ENCODE measurements at places on chromosomes 13 and 19. TPM values are rescaled to one million over a fixed set of nuclear protein-coding genes. Genes with fewer than 3 reads are reported as not detected.
A peak's percentile ranks its signal among the peaks of the same experiment; 100 is the strongest.

DNA sequence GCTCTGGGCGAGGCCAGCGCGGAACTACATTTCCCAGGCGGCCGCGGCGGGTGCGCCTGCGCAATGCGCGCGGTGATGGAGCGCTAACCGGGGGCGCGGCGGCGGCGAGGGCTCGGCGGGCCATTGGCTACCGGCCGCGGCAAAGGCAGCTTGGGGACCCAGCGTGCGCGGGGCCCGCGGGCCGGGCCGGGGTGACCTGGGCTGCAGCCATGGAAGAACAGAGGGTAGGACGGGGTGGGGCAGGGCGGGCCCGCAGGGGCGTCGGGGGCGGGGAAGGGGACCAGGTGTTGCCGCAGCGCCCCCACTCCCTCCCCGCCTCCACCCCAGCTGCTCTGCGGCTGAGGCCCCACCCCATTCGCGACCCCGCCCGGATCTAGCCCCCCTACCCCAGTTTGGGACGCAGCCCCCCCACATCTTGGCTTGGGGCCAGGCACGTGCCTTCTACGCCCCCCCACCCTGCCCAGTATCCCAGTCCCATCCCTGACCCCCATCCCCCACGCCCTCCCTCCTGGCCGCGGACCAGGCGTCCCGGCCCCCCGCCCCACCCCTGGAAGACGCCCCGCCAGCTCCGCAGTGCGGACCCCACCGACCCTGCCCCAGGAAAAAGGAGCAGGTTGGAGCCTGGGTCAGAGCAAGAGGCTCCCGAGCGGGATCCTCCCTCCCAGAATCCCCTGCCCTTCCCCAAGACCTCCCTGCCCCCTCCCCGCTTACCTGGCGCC lies at the start of gene FSD1:
Gene FSD1, plus strand, starts transcription at position 61 of the 719 bp plus-strand sequence. Its CDS starts 149 bp downstream, at position 210.
- H3K27me3 ChIP-seq = no peaks in the 10 kb centered on the region
- H3K27ac ChIP-seq = no peak within 1 kb of the TSS
- peak within 1 kb of the TSS; percentile 47 for H3K4me3 ChIP-seq
- H3K36me3 ChIP-seq = peaks cover 2% of the 10 kb centered on the region
- no peaks in the 10 kb centered on the region for H3K4me1 ChIP-seq
- peak; percentile 40 for DNase-seq

DNA sequence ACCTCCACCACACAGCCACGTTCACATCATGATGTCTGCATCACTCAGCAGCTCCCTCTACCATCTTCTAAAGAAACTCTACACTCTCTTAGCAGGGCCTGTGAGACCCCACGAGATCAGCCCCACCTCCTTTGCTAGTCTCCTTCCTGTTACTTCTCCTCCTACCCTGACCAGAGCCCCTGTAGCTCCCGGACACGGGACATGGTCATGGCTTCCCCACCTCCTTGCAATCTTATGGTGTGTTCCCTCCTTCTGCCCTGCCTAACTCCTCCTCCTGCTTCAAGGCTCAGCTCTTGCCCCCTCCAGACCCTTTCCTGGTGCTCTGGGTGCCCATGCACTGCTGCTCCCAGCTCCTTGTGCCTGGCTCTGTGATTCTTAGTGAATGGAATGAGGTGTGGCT lies 8.1 kb upstream of the MRPS31 start:
- no peak for DNase-seq
- no peaks in the 10 kb centered on the region for H3K27me3 ChIP-seq
- H3K27ac ChIP-seq = no peak overlapping the region
- no peak overlapping the region for H3K4me3 ChIP-seq
- no peaks in the 10 kb centered on the region for H3K36me3 ChIP-seq
- H3K4me1 ChIP-seq = peaks cover 5% of the 10 kb centered on the region

DNA sequence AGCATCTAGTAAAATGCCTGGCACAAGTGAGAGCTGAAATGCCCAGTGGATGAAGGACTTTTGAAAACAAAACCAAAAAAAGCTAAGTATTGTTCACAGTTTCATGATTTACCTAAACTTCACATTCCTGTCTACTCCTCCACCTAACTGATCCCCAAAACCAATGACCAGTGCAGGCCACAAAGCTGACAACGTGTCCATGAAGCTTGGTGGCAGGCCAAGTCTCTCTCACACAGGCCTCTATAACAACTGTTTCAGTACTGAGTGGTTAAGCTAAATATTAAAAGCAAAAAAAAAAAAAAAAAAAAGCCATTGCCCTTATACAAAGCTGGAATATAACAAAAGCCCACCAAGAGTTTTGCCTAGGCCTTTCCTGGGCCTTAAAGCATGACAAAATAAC lies 36.4 kb downstream of the STK24 start:
- H3K27ac ChIP-seq = no peak overlapping the region
- H3K27me3 ChIP-seq = no peaks in the 10 kb centered on the region
- no peak for DNase-seq
- peaks cover 2% of the 10 kb centered on the region for H3K36me3 ChIP-seq

DNA sequence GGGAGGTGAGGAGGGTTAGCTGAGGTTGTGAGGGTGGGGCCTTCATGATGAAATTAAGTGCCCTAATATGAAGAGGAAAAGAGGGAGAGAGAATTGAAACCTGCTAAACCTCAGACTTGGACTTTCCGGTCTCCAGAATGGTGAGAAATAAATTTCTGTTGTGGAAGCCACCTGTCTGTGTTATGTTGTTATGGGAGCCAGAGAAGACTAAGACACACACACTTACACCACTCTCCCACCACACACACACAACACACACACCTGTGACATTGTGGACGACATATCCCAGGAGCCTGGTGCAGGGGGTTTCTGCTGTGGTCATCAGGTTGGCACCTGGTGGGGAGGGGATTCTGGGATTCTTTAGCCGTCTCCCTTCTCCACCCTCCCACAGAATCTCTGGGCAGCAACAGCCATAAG lies 14.0 kb downstream of the KLK4 start:
- no peak overlapping the region for H3K4me3 ChIP-seq
- H3K27me3 ChIP-seq = no peaks in the 10 kb centered on the region
- H3K4me1 ChIP-seq = no peaks in the 10 kb centered on the region
- DNase-seq = no peak
- H3K36me3 ChIP-seq = no peaks in the 10 kb centered on the region
- no peak overlapping the region for H3K27ac ChIP-seq

DNA sequence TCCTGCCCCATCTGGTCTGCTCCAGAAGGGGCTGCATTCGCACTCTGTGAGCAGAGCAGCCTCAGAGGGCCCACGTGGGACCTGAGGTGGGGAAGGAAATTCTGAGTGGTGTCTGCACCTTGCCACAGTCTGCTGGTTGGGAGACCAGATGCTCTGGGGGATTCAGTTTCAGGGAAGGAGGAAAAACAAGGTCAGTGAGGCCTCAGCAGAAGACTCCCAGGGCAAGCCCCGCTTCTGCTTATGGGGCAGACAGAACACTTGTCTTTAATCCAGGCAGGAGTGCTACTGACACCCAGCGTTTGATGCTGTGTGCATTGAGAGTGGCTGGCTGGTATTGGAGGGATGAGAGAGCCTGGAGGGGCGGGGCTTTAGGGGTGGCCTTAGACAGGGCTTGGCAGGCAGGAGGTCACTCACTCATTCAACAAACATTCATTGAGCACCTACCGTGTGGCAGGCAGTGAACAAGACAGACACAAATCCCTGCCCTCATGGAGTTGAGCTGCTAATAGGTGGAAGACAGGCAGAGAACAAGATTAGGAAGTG lies 4.9 kb upstream of the CLEC17A start:
- no peak overlapping the region for H3K27ac ChIP-seq
- no peaks in the 10 kb centered on the region for H3K4me1 ChIP-seq
- H3K36me3 ChIP-seq = no peaks in the 10 kb centered on the region
- no peak overlapping the region for H3K4me3 ChIP-seq
- no peak for DNase-seq

- H3K27ac ChIP-seq = no peak overlapping the region
- no peak overlapping the region for H3K4me3 ChIP-seq
- DNase-seq = no peak
Measured at GRCh38 chr13:39378306-39378705, 224.7 kb downstream of the LHFPL6 start.

GRCh38 chr13:47555235-47555634 lies 445.8 kb downstream of the SUCLA2 start:
- no peak overlapping the region for H3K4me3 ChIP-seq
- DNase-seq = peak; percentile 51

GRCh38 chr19:28764066-28764465 lies 448.9 kb downstream of the UQCRFS1 start:
- no peak for DNase-seq
- H3K36me3 ChIP-seq = no peaks in the 10 kb centered on the region
- H3K27me3 ChIP-seq = no peaks in the 10 kb centered on the region

GRCh38 chr13:110421061-110421460 lies 114.0 kb downstream of the COL4A2 start:
- peaks cover 23% of the 10 kb centered on the region for H3K4me1 ChIP-seq
- no peak overlapping the region for H3K27ac ChIP-seq
- H3K36me3 ChIP-seq = peaks cover 44% of the 10 kb centered on the region

DNA sequence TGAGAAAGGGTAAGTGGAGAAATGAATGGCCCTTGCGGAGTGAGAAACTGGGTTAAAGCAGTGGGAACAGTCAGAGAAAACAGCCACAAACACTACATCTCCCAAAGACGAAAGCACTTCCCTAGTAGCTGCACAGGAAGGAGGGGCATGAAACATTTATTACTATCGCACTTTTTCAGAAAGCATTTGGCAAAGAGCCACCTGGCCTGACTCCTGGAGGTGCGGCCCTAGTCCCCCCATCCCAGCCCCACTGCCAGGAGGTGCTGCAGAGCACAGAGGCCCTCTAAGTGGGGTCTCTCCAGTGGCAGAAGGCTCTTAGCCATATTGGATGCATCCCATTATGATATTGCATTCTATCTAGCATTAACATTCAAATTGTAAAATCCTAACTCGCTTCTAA lies 55.8 kb downstream of the MTMR6 start:
- no peak overlapping the region for H3K4me3 ChIP-seq
- no peak overlapping the region for H3K27ac ChIP-seq
- DNase-seq = no peak
- H3K4me1 ChIP-seq = no peaks in the 10 kb centered on the region

- no peaks in the 10 kb centered on the region for H3K4me1 ChIP-seq
- H3K36me3 ChIP-seq = no peaks in the 10 kb centered on the region
- no peak for DNase-seq
- H3K4me3 ChIP-seq = no peak overlapping the region
Measured at GRCh38 chr13:34521171-34521570, 420.9 kb upstream of the NBEA start.

DNA sequence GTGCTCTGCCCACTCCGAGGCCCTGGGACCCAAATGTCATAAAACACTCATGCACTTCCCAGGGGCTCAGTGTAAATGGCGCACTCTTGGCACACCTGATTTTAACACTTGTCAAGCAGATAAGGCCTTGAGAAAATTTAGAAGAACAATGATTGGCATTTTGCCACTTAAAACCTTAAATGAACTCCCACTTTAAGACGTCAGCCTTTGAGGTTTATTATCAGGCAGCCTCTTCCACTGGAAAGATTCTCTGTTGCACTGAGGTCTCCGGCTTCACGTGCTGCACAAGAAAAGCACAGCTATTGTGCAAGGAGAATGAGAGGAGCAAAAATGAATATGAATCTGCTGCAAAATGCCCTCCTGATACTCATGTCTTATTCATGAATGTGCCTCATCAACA lies 38.5 kb upstream of the ATP11A start:
- no peak overlapping the region for H3K27ac ChIP-seq
- H3K4me3 ChIP-seq = no peak overlapping the region
- H3K36me3 ChIP-seq = no peaks in the 10 kb centered on the region
- no peaks in the 10 kb centered on the region for H3K4me1 ChIP-seq
- peaks cover 31% of the 10 kb centered on the region for H3K27me3 ChIP-seq
- DNase-seq = no peak

GRCh38 chr13:77725071-77725470 lies 27.6 kb downstream of the SLAIN1 start:
- DNase-seq = no peak
- H3K27me3 ChIP-seq = peaks cover 1% of the 10 kb centered on the region
- H3K36me3 ChIP-seq = no peaks in the 10 kb centered on the region
- H3K4me3 ChIP-seq = no peak overlapping the region
- H3K4me1 ChIP-seq = no peaks in the 10 kb centered on the region

GRCh38 chr13:113579686-113580085 lies 4.9 kb upstream of the TFDP1 start:
- H3K4me3 ChIP-seq = no peak overlapping the region
- H3K36me3 ChIP-seq = no peaks in the 10 kb centered on the region
- 0 out of 2 replicates have a peak, but pooled peaks cover 2% of the 10 kb centered on the region for H3K4me1 ChIP-seq
- DNase-seq = no peak
- no peak overlapping the region for H3K27ac ChIP-seq

DNA sequence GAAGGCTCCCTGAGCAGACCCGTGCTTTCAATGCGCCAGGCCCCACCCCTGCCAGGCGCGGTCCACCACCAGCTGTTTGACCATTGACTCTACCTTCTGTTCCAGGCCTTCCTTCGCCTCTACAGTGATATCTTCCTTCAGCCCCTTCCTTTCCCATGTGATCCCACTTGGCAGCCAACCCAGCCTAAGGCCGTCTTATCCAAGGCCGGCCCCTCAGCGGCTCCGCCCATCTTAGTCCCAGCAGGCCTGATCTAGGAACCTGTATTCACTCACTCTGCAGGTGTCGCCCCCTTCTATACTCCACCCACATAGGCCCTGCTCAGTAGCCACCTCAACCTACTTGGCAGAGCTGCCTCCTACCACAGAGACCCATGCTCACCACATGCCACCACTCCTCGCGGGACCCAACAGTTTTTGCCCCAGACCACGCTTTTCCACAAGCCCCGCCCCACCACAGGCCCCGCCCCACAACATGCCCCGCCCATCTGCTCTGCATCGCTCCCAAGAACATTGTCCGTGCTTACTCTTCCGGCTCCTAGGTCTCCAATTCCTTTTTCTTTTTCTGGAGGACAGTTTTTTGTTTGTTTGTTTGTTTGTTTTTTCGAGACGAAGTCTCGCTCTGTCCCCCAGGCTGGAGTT lies 2.9 kb downstream of the RASIP1 start:
- H3K4me3 ChIP-seq = no peak overlapping the region
- H3K27ac ChIP-seq = no peak overlapping the region
- peaks cover 5% of the 10 kb centered on the region for H3K4me1 ChIP-seq
- peaks cover 32% of the 10 kb centered on the region for H3K27me3 ChIP-seq

GRCh38 chr19:48613024-48613851 lies 1.6 kb downstream of the FAM83E start:
- H3K27me3 ChIP-seq = no peaks in the 10 kb centered on the region
- H3K27ac ChIP-seq = no peak overlapping the region
- DNase-seq = no peak
- peaks cover 8% of the 10 kb centered on the region for H3K4me1 ChIP-seq
- peaks cover 28% of the 10 kb centered on the region for H3K36me3 ChIP-seq

Gene TUBA3C
- not detected for total RNA-seq

Gene ZNF234
- total RNA-seq = 11.9 TPM

Gene ZNF493
- 5.8 TPM for total RNA-seq

Gene COL4A1
- total RNA-seq = 230 TPM

Gene SPC24
- 97.5 TPM for total RNA-seq

Gene LRRC4B
- total RNA-seq = not detected

Gene CCDC194
- not detected for total RNA-seq

Gene FAM216B
- not detected for total RNA-seq

Gene PINLYP
- total RNA-seq = 0.54 TPM

Gene CGB5
- total RNA-seq = not detected

Gene KLK12
- total RNA-seq = not detected

Gene ONECUT3
- total RNA-seq = not detected

Gene CAPNS1
- 504 TPM for total RNA-seq

Gene RASL11A
- 15.3 TPM for total RNA-seq
